HuH-7.5 (cell line): ENCODE measurements at places on chromosomes 5 and 9.

GRCh38 chr5:37553720-37554404, 174.7 kb downstream of the WDR70 start:
- no peak for DNase-seq

DNA sequence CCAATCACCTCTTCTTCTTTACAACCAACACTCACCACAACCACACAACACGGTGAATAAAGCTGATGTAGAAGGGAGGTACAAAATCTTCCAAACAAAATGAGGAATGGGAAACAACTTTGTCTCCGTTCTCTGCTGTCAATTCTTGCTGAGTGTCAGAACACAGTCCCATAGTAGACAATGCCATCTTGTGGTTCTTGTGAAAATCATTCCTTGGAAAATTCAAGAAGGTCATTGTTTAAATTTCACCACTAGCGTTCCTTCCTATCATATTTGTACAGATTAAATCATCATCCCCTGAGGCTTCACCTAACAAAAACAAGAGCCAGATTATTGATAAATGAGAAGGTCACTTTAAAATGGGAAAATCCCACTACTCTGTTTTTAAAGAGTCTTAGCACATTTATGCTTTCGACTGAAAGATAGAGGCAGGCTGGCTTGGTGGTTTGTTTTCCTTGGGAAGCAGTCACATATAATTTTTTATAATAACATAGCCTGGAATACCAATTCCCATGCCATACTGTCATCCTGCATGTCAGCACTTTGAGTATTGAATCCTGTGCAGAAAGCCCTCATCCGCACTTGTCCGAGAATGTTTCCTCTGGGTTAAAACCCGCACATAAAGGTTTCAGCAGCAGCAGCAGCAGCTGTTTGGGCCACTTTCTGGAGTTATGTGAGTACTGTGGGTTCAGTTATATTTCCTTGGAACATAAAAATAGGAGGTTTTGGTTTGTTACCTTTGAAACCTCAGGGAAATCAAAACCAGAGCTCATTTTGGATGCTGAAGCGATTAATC, 395.0 kb upstream of the SMARCA2 start:
- no peak for DNase-seq

- no peak for DNase-seq
Measured at GRCh38 chr5:180253036-180253824, 38.7 kb downstream of the MAPK9 start.

- DNase-seq: no peak
Measured at GRCh38 chr9:125396799-125397198, 135.2 kb downstream of the GAPVD1 start.
